ENCODE measurements at places on chromosomes 2 and 18.

- DNase-seq = no peak
These were observed 108.2 kb downstream of the TCF4 start for GRCh38 chr18:55479656-55480420.

GRCh38 chr18:63869374-63869773 is 18.1 kb upstream of the SERPINB2 start:
- DNase-seq = no peak

DNA sequence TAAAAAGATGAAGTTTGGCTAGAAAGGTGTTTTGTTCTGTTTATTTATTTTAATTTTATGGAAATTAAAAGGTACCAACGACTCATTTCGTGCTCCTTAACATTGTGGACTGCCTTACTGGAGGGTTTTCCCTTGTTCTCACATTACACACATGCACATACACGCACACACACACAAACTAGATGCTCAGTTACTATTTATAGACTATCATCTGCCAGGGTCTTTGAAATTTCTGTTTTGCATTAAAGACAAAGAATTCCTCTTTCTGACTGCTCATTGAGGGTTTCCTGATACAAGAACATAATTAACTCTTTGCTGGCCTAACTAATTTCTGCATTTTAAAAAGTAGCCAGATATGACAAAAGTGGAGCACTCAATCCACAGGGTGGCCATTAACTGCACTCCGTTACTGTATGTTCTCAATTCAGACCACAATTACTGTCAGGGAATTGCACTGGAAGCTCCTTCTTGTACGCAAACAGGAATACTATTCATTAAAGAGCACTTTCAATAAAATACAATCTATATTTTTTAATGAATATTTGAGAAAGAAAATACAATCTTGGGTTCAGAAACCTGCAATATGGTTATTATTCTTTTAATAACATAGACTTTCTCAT is 366.9 kb upstream of the GALNT5 start:
- DNase-seq = no peak

DNA sequence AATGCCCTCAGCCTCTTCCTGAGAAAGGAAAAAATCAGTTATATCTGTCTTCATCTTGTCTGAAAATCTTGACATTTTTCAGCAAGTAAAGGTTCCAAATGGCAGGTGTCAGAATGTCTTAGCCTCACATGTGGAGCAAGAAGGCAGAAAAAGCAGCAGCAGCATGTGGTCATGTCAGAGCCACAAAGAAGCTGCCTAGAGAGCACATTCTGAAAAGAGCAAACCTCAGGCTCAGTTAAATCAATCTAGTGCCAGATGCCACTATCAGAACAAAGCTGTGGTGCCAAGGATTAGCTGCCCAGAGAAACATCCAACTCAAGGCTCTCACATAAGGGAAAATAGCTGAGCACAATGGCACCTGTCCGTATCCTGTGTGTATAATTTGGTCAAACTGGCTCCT is 105.9 kb downstream of the SRBD1 start:
- no peak for DNase-seq

DNA sequence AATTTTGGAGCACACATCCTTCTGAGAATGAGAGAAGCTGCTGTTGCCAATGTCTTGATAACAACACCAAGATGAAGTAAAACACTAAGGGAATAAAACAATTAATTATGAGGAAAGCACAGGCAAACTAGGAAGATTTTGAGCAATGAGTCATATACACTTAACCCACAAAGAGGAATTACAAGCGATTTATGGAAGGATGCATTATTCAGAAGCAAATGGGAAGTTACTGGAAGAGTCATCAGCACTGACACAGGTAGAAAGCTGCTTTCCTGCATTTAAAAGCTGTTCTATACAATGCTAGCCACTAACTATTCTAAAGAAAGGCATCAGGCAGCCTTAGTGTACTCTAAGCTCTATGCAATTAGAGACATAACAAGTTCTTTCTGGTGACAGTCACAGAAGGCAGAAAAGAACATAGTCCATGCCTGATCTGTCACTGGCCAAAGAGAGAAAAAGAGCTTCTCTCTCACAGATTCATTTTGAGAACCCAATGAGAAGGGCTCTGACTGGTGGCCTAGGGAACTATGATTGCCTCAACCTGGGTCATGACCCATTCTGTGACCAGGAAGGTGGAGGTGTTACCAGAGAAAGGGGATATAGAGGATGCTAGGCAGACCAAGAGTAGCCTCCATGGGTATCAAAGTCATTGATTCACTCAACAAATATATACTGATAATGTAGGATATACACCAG is 45.4 kb downstream of the M1AP start:
- DNase-seq = no peak

GRCh38 chr2:70305531-70305930 is 3.7 kb upstream of the FAM136A start:
- DNase-seq = no peak

DNA sequence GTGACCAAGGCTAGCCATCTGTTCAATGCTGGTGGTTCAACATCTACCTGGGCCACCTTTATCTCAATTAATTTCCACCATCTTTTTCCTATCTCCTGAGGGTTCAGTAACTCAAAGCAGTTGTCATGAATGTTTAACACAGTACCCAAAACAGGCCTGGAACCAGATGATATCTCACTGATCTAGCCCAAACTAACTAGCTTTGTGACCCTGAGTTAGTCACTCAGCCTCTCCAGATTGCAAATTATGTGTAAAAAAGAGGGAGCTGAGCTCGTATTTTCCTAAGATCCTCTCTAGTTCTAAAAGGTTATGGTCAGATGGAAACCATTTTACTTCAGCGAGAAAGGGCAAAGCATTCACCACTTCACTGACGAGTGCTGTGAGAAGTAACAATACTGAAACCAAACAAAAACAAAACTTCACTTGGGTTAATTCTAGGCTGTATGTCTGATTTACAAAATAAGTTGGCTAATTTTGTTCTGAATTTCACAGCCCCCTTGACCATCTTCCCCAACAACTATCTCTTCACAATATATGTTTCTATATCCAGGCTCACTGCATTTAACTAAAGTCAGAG is 14.8 kb downstream of the SPRED2 start:
- no peak for DNase-seq

- no peak for DNase-seq
These were observed 28.5 kb downstream of the GRHL1 start for GRCh38 chr2:9979977-9980376.

DNA sequence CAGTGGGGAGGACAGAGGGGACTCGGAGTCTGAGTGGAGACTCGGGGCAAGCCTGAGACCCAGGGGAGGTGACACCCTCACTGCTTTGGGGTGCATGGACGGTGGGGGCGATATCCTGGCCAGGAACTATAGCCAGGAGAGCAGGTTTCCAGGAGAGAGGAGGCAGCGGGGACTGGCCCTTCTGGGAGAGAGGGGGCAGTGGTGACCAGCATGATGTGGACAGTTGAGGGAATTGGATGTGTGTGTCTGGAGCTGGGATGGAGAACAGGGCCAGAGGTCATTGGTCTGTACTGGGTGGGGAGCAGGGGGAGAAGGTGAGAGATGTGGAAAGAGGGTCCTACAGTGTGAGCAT is 63.6 kb downstream of the ACKR3 start:
- DNase-seq = no peak

DNA sequence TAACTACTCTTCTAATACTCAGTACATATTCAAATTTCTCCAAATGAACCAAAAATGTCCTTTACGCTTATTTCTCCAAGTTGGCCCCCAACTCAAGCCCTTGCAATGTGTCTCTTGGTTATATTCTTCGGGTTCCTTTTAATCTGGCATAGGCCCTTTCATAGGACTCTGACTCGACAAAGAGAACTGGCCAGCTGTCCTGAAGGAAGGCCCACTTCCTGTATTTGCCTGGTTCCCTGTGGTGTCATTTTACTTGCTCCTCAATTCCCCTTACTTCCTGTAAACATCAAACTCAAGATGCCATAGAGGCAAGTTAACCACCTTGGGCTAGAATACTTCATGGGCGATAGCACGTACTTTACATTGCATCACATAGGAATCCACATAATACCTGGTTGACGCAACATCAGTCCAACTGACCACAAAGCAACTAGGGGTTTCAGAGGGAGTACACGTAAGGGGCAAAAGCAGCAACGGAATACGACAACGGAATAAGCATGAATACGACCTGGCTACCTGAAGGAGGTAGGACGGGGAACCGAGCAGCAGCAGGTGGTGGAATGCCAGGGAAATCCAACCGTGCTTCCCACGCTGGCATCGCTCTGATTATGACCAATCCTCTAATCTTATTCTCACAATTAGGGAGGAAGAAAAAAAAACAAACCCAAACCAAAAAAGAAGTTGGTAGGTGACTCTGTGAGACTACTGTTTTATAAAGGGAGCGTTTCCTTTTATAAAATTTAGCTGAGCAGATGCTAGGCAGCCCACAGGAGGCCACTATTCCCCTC is 823 bp upstream of the GORASP2 start:
- no peak for DNase-seq

DNA sequence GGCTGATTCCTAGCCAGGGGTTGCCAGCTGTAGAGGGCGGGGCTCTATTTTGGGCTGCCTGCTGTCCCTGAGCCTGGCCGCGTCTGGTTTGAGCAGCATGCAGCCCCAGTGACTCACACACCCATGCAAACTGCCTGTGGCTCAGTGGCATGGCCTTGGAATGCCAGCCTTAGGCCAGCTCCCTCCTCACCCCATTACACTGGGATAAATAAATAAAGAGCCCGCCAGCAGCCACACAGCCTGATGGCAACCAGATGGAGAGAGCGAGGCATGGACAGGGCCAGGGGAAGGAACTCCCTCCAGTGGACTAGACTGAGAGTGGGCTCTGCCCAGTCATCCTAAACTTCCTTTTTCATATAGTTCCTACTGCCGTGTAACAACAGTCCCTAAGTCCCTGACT is 18.3 kb downstream of the NHEJ1 start:
- DNase-seq = peak; percentile 92

- no peak for DNase-seq
These were observed 219.8 kb downstream of the KLHL29 start for GRCh38 chr2:23604731-23605130.

DNA sequence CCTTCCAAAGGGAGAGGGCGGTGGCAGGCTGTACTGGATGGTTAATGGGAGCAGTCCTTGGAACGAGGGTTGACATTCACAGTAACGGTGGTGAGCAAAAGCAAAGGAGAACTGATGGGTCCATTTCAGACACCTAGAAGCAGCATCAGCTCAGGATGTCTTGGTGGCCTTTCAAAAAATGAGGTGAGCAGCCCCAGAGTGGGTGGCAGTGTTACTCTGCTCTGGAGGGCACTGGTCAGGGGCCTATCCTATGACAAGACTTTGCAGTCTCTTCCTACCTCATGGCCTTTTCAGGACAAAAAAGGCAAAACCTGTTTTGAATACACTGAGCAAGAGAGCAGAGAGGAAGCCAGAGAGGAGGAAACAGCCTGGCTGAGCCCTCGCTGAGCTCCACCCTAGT is 23.5 kb downstream of the CAPN14 start:
- no peak for DNase-seq

GRCh38 chr2:159243529-159243928 is 43.0 kb downstream of the WDSUB1 start:
- DNase-seq = no peak

- DNase-seq = peak; percentile 40
These were observed 17.6 kb downstream of the CTNNA2 start for GRCh38 chr2:79530443-79530842.

GRCh38 chr2:215698566-215698965 is 262.7 kb upstream of the FN1 start:
- peak; percentile 99 for DNase-seq

DNA sequence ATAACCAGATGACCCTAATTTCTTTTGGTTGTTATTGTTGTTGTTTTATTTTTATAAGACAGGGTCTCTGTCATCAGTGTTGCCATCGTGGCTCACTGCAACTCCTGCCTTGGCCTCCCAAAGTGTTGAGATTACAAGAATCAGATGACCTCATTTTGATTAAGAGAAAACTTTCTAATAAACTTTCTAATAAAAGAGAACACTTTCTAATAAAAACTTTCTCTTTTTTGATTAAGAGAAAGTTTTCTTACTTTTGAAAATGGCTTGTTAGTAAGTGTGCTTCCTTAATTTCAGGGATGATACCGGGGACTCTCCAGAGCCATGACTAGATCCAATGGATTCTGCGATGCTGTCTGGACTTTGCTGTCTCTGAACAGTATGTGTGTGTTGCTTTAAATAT is 7.7 kb downstream of the CENPA start:
- DNase-seq = no peak

Data from ACHN (cell line).